ENCODE measurements at places on chromosomes 7 and 10.

- DNase-seq: no peak
Measured at GRCh38 chr7:30683816-30684215, 1.6 kb upstream of the CRHR2 start.

DNA sequence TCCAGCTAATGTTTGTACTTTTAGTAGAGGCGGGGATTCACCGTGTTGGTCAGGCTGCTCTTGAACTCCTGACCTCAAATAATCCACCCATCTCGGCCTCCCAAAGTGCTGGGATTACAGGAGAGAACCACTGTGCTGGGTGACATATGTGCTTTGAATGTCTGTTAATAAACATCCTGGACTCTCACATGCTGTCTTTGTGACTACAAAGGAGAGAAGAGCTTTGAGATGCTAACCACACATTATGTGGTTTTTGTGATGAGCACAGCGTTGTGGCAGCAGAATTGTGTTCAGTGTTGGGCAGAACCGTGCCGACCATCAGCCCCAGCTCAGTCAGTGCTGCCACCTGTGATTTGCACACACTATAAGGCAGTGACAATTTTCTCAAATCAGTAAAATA, 500.1 kb upstream of the KLF6 start:
- no peak for DNase-seq

- no peak for DNase-seq
Measured at GRCh38 chr7:44530990-44531389, 10.1 kb downstream of the NPC1L1 start.

GRCh38 chr7:158030566-158030965, 557.1 kb downstream of the PTPRN2 start:
- DNase-seq: no peak

DNA sequence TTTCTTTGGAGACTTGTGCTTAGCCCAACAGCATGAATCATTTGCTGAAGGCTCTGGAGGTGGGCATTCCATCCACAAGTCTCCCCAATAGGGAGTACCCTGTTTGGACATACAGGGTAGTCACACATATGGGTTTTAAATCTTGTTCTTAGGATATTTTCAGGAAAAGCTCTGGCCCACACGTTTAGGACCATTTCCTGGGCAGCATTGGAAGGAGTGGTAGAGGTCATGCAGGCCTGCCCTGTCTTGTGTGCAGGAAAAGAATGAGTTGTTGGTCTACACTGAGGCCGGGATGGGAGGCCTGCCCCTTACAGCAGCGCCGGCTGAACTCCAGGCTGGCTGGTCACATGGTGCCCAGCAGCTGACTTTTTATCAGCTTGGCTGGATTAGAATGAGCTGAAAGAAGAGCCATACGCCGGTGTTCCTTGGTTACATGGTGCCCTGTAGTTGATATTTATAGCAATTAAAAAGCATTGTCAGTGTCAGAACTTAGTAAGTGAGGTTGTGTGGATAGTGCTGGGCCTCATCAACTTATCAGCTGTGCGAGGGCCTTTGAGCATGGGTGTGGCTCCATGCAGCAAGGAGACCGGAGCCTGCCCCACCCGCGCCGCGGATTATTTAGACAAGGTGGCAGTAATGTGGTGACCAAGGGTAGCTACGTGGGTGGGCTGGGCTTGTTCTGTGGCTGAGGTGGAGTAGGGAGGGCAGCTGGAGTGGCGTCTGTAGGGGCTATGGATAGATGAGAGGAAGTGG, 28.6 kb downstream of the OGDH start:
- no peak for DNase-seq

DNA sequence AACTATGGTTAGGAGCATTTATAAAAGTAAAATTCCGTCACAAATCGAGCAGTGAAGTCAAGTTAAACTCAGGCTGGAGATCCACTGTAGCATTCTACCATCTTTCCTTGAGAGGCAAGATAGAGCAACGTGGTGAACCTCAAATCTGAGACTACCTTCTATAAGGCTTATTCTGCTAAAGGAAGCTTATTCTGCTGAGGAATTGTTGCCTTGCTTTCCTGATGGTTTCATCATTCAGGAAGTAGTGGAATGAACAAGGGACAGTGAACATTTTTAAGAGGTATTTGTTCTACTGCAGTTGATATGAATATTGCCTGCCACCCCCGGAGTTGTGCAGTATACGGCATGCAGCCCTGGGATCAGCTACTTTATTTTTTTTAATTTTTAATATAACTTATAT, 170.8 kb downstream of the VPS50 start:
- DNase-seq: no peak

DNA sequence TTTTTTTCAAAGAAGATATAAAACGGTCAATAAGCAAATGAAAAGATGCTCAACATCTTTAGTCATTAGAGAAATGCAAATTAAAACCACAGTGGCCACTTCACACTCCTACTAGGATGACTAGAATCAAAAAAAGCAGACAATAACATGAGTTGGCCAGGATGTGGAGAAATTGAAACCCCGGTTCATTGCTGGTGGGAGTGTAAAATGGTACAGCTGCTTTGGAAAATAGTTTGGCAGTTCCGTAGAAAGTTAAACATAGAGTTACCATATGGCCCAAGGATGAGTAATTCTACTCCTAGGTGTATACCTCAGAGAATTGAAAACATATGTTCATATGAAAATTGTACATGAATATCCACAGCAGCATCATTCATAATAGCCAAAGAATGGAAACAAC, 573.3 kb downstream of the GALNT17 start:
- no peak for DNase-seq

- DNase-seq: no peak
Measured at GRCh38 chr7:132295175-132295574, 281.1 kb downstream of the PLXNA4 start.

DNA sequence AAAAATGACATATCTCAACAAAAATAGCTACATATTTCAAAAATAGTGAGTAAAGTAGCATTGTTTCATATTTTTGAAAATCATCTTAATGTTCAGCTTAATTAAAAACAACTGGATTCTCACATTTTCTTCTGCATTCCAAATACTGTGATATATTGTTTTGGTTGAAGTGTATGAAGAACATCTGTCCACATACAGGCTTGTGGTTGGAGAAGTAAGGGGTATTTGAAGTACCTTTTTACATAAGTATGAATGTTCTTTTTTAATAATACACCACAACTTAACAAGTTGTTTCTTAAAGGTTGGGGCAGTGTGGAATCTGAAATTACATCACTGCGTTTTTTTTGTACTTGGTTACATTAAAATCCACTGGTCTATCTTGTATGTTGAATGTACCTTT, 442.5 kb downstream of the KIF20B start:
- DNase-seq: no peak
